Muscle of arm (tissue), 14 donors: ENCODE measurements at places on chromosomes 12 and 14.
A peak's percentile ranks its signal among the peaks of the same experiment; 100 is the strongest.

GRCh38 chr14:30312214-30312613 is 246.7 kb upstream of the G2E3 start:
- DNase-seq, result no peak

DNA sequence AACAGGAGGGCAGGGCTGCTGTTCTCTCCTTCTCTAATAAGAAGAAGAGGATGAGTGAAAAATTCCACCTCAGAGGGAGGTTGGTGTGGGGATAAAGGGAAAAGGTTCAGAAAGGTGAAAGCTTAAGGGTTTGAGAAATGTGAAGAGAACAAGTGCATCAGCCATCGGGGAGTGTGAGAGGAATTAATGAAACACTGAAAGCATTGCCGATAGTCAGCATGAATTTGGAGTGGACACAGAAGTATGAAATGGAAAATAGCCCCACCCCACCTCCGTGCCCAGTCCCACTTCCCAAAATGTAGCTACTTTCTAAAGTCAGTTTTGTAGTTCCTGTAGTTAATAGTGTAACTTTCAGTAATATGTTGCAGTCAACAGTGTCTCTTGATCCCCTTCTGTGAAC is 33.4 kb downstream of the DIP2B start:
- DNase-seq, result no peak

GRCh38 chr14:90487031-90487430 is 90.2 kb downstream of the CALM1 start:
- DNase-seq, result peak; percentile 19

GRCh38 chr12:30019366-30020140 is 235.8 kb upstream of the TMTC1 start:
- peak; percentile 15 for DNase-seq

DNA sequence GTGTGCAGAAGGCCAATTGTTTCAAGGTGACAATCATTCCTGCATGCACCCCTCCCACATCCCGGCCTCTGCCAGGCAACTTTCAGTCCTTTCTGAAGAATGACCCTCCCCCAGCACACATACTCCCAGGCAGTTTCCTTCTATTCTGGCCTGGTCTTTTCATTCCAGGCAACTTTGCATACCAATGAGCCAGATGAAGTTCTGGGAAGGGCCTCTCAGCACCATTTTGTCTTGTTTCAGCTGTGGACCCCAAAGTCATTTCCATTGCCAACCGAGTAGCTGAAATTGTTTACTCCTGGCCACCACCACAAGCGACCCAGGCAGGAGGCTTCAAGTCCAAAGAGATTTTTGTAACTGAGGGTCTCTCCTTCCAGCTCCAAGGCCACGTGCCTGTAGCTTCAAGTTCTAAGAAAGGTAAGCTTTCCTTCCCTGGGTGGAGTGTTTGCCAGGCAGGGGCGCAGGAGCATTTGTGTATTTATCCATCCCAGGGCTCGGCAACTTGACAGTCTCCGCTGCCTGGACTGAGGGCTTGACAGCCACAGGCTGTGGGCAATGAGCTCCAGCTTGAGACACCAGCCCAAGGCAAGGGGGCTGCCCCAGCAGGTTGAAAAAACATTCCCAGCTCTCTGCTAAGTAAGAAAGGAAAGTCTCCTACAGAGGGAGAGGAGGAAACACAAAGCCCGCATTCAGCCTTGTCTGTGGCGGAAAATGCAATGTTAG is 16.4 kb downstream of the BCL2L14 start:
- no peak for DNase-seq

DNA sequence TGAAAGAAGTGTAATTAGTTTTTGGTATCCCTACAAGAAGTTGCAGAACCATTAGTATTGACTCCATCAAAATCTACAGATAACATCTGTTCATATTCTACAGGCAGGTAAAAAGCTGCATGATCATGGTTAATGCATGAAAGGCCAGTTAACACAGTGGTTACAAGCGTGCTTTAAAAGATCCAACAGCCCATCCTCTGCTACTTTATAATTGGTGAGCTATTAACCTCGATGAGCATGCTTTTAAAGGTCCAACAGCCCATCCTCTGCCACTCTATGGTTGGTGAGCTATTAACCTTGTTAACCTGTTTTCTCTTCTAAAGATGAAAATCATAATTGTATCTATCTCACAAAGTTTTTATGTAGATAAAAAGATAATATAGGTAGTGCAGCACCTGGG is 289.3 kb downstream of the DUSP6 start:
- DNase-seq, result no peak

DNA sequence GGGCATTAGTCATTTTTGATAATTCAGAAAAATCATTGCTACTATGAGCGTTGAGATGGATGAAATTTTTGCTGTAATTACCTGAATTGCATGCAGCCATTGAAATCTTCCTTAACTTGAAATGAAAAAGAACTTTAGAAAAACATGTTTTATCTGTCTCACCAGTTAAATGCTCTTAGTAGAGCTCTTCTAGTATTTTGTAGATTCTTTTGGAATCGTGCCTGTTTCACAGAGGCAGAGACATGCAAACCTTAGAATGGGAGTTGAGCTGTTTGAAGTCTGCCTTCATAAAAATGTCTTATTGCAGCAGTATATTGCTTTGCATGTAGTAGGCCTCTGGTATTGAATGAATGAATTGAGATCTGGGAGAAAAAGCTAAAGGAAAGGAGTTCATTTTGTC is 4.2 kb downstream of the PEX5 start:
- no peak for DNase-seq

- no peak for DNase-seq
Observed at GRCh38 chr14:81474148-81474492, 59.5 kb downstream of the SEL1L start.

- DNase-seq, result no peak
Observed at GRCh38 chr14:101810897-101811621, 49.5 kb downstream of the PPP2R5C start.
